ENCODE measurements at places on chromosomes 11 and 22. TPM values are rescaled to one million over a fixed set of nuclear protein-coding genes. Genes with fewer than 3 reads are reported as not detected.

KRTAP5-7 gene
- polyA plus RNA-seq, result 0.10 TPM

CRACR2B gene
- polyA plus RNA-seq, result 105 TPM

GDPD4 gene
- polyA plus RNA-seq, result 0.12 TPM

TREH gene
- polyA plus RNA-seq, result 2.2 TPM

GSTT2 gene
- not detected for polyA plus RNA-seq

BET1L gene
- polyA plus RNA-seq, result 21.8 TPM

JHY gene
- polyA plus RNA-seq, result 0.73 TPM

TOB2 gene
- polyA plus RNA-seq, result 17.1 TPM

VPREB1 gene
- polyA plus RNA-seq, result 0.23 TPM

FOLR3 gene
- polyA plus RNA-seq, result 0.15 TPM

NFRKB gene
- polyA plus RNA-seq, result 4.4 TPM

- H3K27me3 ChIP-seq, result no peaks in the 10 kb centered on the region
- H3K36me3 ChIP-seq, result no peaks in the 10 kb centered on the region
- no peak for DNase-seq
- no peak overlapping the region for H3K4me3 ChIP-seq
Observed at GRCh38 chr11:79794484-79795393, 353.9 kb upstream of the TENM4 start.

DNA sequence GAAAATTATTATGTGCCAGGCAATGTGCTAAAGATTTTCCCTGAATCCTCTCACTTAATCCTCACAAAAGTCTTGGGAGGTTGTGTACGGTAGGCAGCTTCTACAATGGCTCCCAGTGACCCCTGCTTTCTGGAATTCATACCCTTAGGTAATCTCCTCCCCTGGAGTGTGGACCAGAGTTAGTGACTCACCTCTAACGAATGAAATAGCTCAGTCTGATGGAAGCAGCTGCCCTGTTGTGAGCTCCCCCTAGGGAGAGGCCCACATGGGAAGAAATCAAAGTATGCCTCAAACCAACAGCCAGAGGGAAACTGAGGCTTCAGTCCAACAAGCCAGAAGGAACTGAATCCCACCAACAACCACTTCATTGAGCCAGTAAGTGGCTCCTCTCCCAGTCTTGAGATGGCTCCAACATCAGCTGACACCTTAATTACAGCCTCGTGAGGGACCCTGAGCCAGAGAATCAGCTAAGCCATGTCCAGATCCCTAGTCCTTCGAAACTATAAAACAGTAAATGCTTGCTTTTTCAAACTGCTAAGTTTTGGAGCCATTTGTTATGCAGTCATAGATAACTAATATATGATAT lies 98.9 kb upstream of the ISX start:
- H3K27me3 ChIP-seq, result no peaks in the 10 kb centered on the region
- H3K4me3 ChIP-seq, result no peak overlapping the region
- H3K36me3 ChIP-seq, result no peaks in the 10 kb centered on the region
- no peaks in the 10 kb centered on the region for H3K4me1 ChIP-seq
- DNase-seq, result no peak

DNA sequence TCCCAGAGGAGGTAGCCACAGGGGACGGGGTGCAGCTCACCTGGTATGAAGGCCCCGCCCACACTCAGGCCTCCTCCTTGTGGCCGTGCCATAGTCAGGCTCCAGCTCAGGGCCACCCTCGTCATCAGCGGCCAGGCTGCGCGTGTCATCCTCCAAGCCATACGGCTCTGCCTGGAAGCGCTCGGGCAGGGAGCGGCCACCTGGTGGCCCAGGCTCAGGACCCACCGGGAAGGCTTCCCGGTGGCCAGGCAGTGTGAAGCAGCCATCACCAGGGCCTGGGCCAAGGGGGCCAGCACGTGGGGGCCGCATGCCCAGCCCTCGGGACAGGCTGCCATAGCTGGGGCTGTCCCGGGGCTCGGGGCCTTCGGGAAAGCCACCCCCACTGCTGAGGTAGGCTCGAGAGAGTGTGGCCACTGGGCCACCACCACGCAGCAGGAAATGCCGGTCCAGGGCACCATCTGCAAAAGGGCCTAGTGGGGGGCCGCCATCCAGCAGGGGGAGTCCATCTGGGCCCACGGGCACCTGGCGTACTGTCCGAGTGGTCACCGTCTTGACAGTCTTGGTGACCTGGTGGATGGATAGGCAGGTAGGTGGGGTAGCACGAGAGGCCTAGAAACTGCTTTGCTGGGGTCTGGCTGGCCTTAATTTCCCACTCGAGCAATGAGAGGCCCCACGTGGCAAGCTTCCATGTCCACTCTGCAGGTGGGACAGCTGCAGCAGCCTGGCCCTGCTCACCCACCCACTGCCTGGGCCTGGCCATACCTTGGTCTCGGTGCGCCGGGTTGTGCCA lies 35.3 kb downstream of the ARVCF start:
- H3K27ac ChIP-seq, result no peak overlapping the region
- DNase-seq, result no peak
- no peak overlapping the region for H3K4me3 ChIP-seq
- peaks cover 34% of the 10 kb centered on the region for H3K4me1 ChIP-seq

GRCh38 chr11:75782540-75783263 lies 14.1 kb downstream of the DGAT2 start:
- H3K36me3 ChIP-seq, result no peaks in the 10 kb centered on the region
- no peaks in the 10 kb centered on the region for H3K4me1 ChIP-seq
- H3K4me3 ChIP-seq, result no peak overlapping the region
- H3K27ac ChIP-seq, result no peak overlapping the region

DNA sequence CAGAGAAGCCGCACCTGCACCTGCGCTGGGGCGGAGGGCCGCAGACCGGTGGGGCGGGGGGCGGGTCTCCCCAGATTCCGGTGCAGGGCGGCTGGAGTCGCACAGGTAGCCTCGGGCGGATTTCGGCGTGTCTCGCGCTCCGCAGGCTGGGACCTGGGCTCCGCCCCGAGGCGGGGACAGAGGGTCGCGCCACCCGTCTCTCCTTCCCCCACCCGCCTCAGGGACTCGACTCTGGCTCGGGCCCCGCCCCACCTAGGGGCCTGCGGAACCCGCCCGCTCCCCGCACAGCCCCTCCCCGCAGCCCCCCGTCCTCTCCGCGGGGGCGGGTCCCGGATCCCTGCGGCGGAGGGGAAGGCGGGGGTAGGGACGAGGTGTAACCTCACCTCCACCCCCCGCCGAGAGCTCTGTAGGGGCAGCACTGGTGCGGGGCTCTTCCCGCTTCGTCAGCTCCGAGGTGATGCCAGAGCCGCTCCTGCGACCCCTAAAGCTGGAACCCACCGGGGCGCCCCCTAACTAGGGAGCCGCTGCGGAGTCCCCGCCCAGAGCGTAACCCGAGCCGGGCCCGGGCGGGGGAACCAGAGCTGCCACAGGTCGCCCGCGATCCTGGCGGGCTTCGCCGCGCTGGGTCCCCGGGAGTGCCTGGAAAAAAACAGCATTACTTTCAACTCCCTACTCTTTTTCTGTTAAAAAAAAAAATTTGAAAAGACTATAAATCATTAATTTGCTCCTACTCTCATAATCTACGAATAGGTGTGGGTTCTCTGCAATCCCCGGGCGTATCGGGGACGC lies at the start of gene SLC29A2:
TSS of gene SLC29A2 (minus strand) at position 134 of the 789 bp plus-strand sequence. CDS start 169 bp downstream, outside the sequence.
- DNase-seq, result peak; percentile 88
- H3K4me3 ChIP-seq, result peak within 1 kb of the TSS; percentile 68
- peaks cover 11% of the 10 kb centered on the region for H3K27me3 ChIP-seq
- no peaks in the 10 kb centered on the region for H3K36me3 ChIP-seq

GRCh38 chr11:22133776-22134175 lies 59.1 kb upstream of the ANO5 start:
- H3K27me3 ChIP-seq, result no peaks in the 10 kb centered on the region
- H3K4me3 ChIP-seq, result no peak overlapping the region
- H3K27ac ChIP-seq, result no peak overlapping the region

DNA sequence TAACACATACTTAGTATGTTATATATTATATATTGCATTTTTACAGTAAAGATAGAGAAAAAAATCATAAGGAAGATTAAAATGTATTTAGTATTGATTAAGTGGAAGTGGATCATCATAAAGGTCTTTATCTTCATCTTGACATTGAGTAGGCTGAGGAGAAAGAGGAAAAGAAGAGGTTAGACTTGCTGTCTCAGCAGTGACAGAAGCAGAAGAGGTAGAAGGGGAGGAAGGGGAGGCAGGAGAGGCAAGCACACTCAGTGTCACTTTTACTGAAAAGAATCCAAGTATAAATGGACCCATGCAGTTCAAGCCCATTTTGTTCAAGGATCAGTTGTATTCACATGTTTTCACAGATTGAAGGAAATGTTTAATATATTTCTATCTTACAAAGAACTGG lies 69.7 kb downstream of the GAB2 start:
- no peaks in the 10 kb centered on the region for H3K36me3 ChIP-seq
- H3K27ac ChIP-seq, result no peak overlapping the region
- no peak overlapping the region for H3K4me3 ChIP-seq
- peaks cover 83% of the 10 kb centered on the region for H3K4me1 ChIP-seq
- no peaks in the 10 kb centered on the region for H3K27me3 ChIP-seq

DNA sequence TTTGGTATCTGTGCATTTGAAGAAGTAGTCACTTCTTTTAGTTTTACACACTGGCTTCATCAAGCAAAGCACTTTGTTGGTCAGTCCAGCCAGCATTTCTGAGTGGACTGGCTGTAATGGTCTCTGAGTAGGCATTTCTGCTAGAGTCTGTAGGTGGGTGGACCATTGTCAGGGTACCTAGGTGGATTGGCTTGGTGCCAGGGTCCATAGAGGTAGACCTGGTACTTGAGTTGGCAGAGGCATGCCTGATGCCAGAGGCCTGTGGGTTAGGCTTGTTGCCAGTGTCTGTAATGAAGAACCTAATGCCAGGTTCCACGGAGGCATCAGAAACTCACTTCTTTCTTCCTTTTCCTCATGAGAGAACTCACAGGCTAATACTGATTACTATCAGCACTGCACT lies 157.9 kb upstream of the C11orf87 start:
- no peak for DNase-seq
- no peak overlapping the region for H3K27ac ChIP-seq
- H3K27me3 ChIP-seq, result no peaks in the 10 kb centered on the region
- H3K4me1 ChIP-seq, result no peaks in the 10 kb centered on the region

DNA sequence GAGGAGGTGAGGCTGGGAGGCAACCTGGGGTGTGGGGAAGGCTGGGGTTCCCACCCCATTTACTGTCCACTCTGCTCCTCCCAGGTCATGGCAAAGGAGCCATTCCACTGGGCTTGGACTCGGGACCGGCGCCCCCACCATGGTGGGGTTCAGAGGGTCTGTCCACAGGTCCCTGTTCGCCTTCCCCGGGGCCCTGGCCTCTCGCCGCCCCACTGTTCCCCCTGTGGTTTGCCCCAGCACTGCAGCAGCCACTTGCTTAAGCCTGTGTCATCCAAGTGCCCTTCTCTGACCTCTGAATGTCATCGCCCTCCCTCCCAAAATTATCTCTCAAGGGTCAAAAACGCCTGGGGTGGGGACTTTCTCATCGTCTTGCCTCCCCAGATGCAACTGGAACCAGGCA lies 2.6 kb downstream of the SPDYC start:
- no peak overlapping the region for H3K4me3 ChIP-seq
- H3K27ac ChIP-seq, result no peak overlapping the region
- no peaks in the 10 kb centered on the region for H3K4me1 ChIP-seq

DNA sequence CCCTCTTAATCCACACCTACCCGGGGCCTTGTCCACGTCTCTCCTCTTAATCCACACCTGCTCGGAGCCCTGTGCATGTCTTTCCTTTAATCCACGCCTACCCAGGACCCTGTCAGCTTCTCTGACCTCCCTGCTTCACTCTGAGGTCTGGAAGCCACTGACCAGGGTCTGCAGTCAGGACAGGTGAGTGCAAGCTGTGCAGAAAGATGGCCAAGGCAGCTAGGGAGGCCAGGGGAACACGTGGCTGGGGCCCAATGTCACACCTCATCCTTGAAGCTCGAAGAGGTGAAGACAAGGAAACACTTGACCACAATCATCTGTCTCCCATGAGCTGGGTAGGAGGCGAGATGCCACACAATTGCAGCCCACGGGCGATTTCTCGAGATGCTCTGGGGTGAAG lies 1516.9 kb downstream of the BRD1 start:
- H3K36me3 ChIP-seq, result no peaks in the 10 kb centered on the region
- H3K4me1 ChIP-seq, result no peaks in the 10 kb centered on the region
- H3K27ac ChIP-seq, result no peak overlapping the region
- DNase-seq, result no peak

DNA sequence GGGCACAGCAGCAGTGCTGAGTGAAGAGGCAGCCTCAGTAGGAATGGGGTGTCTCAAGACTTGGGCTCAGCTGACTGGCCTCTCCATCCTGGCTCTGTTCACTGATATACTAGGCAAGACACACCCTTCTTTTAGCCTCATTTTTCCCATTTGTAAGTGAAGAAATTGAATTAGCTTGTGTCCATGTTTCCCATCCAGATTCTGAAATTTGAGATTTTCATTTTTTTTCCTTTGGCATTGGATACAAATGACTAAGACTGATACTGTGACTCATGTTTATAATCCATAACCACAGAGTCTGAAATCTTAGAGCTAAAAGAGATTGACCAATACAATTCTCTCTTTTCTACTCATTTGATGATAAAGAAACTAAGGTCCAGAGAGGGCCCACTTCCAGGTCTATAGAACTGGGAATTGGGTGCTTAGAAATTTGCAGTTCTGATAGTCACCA lies 110.9 kb downstream of the KCNC1 start:
- no peaks in the 10 kb centered on the region for H3K4me1 ChIP-seq
- H3K4me3 ChIP-seq, result no peak overlapping the region
- DNase-seq, result no peak
- H3K36me3 ChIP-seq, result no peaks in the 10 kb centered on the region

DNA sequence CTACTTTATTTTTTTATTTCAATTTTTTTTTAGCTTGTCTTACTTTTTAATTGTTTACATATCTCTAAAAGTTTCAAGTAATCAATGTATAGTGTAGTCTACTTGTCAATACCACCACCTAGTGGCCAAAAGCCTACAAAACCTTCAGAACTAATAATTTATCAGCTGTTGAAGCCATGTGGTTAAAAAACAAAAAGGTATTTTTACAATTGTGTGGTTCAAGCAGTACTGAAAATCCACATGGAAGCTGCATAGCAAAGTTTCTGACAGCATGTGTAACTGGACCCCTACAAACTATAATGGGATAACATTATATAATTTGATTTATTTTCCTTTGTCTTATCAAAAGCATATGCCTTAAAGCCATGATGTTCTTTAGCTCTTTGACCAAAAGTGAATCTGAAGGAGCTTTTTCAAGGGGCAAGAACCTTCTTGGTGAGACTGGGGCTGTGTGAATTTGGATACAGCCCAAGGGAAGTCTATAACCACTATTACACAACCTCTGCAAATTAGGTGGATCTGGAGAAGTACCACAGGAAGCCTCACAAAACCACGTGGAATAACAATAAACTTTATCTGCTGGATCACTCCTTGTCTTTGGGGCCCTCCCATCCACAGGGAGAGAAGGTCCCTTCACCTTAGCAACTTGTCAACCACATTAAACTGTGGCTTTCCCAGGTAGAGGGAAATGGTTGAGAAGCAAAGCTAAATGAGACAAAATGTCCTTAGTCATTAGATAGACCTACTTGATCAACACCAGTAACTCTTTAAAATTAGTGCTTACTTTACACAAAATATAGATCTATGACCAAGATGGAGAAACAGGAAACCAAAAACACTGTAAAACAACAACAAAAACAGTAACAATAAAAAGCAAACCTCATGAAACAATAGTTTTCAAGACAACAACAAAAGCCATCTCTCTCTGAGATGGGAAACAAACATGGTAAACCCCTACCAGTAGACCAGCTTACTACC lies 9.9 kb downstream of the NARS2 start:
- no peak overlapping the region for H3K27ac ChIP-seq
- peaks cover 43% of the 10 kb centered on the region for H3K4me1 ChIP-seq
- peak; percentile 87 for DNase-seq
- H3K36me3 ChIP-seq, result peaks cover 15% of the 10 kb centered on the region
- H3K27me3 ChIP-seq, result no peaks in the 10 kb centered on the region

GRCh38 chr22:47059701-47060161 lies 297.3 kb downstream of the TBC1D22A start:
- no peak for DNase-seq
- no peak overlapping the region for H3K27ac ChIP-seq
- no peaks in the 10 kb centered on the region for H3K27me3 ChIP-seq
- H3K36me3 ChIP-seq, result peaks cover 71% of the 10 kb centered on the region
- H3K4me3 ChIP-seq, result no peak overlapping the region
- no peaks in the 10 kb centered on the region for H3K4me1 ChIP-seq
